ENCODE measurements at places on chromosomes 11 and 22. TPM values are rescaled to one million over a fixed set of nuclear protein-coding genes. Genes with fewer than 3 reads are reported as not detected.

BTG4 gene
- 0.33 TPM for total RNA-seq

CARNS1 gene
- under 0.01 TPM for total RNA-seq

GRIA4 gene
- 0.50 TPM for total RNA-seq

MRPL21 gene
- 59.9 TPM for total RNA-seq

All from fibroblast of lung (primary cell).